ENCODE measurements at places on chromosomes 1 and 21.

DNA sequence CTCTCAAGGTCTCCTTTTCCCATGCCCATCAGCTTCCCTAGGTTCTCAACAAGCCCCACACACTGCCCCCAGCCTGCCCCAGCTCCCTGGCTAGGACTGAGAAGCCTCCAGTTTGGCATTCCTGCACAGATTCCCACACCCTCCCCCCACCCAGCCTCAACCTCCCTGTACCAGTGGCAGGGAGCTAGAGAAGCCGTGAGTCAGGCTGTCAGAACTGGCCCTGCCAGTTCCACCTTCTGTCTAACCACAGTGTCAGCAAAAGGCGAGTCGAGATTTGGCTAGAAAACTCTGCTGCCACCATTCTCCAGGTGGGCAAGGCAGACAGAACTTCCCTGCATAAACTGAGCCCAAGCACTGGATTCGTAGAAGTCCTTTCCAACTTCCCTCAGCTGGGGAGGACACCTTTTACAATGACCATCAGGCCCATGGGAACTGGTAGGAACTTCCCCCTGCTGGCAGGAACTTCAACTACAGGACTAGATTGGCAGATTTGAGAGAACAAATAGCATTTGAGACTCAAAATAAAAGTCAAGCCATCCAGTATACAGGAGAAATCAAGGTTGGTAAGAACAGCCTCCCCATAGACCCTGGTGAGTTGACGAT, 31.0 kb downstream of the TNNT2 start:
- peak; percentile 86 for DNase-seq

GRCh38 chr1:178849918-178850317, 21.0 kb downstream of the ANGPTL1 start:
- DNase-seq = no peak

DNA sequence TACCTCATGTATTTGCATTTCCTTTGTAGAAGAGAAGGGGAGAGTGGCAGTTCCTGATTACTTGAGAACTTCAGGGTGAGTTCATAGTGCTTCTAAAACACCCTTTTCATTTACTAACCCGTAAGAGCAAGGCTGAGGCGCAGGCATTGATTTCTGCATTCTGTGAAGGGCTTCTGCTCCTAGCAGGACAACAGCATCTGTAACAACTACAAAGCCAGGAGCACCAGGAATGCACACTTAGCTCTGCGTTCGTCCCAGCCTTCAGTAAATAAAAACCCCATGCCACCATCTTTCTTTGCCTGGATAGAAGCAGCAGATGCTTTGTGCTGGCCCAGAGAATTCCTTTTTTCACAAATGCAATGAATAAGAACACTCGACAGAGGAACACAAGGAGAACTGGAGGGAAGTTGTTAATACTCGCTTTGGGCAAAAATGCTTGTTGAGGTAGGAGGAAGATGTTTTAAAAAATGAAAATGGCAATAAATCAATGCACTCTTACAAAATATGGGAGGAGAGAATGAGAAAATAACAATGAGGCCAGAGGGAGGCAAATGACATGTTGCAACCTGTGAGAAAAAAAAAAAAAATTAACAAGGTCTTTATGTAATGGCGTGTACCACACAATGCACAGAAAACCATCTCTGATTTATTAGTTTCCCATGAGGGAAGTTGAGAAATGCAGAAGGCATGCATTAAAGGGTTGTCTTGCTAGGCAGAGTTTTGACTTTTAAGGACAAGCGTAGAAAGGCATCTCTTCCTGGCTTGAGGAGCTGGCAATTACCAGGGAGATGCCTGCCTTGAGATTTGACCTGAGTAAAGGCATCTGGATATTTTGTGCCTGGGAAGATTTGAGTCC, 418.8 kb downstream of the DISC1 start:
- no peak for DNase-seq

DNA sequence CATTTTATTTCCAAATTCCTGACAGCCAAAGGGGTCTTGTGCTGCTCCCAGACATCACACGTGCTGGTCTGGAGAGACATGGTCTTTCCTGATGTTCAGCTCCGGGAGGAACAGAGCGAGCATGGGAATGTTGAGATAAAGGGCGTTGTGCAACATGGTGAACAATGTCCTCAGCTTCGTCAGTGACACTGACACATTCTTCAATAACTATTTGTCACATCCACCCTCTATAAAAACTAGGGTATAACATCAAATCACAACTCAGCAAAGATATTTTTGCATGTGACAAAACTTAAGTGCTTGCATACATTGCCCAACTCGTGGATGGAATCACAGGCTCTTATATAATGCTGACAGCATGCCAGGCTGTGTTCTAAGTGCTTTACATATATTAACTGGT, 42.4 kb upstream of the GRHL3 start:
- no peak for DNase-seq

DNA sequence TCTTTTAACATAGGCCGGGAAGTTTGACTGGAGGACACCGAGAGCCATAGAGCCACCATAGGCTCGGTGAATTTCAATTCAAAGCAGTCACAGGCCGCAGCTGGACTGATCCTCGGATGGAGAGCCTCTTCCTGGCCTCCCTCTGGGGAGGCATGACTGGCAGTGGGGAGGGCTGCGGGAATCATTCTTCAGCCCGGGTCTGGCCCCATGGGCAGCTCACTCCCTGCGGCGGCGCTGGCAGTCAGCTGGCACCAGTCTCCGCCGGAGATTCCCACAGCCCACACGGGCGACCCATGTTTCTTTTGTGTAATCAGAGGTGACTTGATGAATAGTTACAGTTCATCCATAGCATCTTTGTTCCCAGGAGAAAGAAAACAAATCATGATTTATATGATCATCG, 10.6 kb downstream of the ESPN start:
- no peak for DNase-seq

DNA sequence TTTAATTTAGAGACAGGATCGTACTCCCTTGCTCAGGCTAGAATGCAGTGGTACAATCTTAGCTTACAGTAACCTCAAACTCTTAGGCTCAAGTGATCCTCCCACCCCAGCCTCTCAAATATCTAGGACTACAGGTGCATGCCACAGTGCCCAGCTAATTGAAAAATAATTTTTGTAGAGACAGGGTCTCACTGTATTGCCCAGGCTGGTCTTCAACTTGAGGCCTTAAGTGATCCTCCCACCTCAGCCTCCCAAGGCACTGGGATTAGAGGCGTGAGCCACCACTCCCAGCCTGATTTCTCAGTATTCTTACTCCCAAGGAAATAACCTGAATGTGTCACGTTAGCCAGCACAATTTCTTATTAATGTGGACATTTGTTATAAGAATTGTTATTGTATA, 9.8 kb downstream of the RLF start:
- DNase-seq = no peak

DNA sequence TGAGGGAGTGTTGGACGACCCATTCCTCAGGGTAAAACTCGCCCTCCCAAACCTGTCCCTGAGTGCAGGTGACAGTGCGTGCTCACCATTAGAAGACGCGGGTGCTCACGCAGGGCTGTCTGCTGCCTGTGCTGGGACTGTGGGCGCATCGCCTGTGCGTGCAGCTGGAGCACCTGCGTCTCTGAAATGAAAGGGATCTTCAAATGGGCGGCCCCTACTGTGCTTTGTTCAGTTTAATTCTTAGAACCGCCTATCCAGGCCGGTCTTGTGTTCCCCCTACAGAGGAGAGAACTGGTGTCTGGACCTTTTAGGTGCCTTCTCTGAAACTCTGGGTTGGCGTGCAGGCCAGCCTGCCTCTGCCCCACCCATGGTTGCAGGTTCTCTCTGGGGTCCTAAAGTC, 125.8 kb downstream of the PCBP3 start:
- DNase-seq = no peak

DNA sequence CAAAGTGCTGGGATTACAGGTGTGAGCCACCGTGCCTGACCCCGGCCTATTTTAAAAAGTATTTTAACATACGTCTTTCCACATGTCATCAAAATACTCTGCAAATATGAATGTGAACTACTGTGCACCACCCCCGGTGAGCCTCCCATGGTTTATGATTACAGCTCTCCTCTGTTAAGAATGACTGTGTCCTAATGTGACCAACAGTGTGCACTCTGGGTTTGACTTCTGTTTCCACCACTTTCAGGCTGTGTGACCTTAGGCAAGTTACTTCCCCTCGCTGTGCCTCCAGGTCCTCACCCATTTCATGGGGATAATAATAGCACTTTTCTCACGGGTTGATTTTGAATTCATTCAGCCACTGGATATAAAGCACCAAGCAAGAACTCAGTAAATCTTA, 14.7 kb downstream of the AMPD2 start:
- DNase-seq = peak; percentile 35

DNA sequence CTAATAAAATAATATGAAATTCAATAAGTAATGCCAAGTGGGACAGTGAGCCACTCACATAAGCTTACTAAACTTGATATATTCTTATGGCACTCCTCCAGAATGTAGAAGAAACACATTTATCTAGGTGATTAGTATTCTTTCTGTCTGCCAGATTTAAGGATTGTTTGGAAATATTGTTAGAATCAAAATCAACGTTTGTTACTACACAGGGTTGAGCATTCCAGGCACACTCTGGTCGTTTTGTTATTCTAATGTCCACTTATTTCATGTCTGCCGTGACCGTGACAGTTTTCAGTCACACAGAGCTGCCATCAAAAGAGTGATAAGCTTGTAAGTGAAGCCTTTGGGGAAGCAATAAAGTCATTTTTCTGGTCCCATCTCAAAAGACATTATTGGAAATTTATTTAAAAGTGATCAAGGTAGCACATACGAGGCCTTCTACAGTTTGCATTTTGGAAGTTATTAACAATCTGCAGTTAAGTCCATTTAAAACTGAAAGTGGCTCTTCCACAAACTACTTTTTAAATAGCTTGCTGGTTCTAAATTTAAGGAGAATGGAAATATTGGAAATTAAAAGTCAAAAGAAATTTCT, 38.0 kb downstream of the NFIA start:
- DNase-seq = no peak

DNA sequence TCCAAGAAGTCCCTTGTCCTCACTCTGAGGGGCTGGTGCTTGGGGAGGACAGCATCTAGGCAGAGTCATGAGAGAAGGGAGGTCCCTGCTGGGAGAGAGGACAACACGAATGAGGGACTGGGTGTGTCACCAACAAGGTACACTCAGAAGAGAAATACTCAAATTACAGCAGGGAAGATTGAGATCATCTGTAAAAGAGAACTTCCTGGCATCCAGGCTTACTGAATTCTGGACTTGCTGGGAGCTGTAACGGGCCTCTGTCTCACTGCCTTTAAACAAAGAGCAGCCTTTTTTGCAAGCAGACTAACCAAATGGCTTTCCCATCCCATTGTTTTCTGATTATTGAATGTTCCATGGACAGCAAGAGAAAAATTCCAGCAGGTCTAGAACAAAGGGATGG, 195.7 kb upstream of the RAB4A start:
- no peak for DNase-seq

- DNase-seq = no peak
Measured at GRCh38 chr1:214717351-214717750, 114.4 kb downstream of the CENPF start.
